Trophoblast cell (in vitro differentiated cells and primary cell): ENCODE measurements at places on chromosomes 2 and 18.

- no peak for DNase-seq
Observed at GRCh38 chr2:200494048-200494447, 15.8 kb downstream of the KCTD18 start.

- DNase-seq = no peak
Observed at GRCh38 chr2:195646424-195646823, 10.6 kb upstream of the SLC39A10 start.

- peak; percentile 9 for DNase-seq
Observed at GRCh38 chr2:232276084-232276732, 102.3 kb upstream of the ALPP start.

DNA sequence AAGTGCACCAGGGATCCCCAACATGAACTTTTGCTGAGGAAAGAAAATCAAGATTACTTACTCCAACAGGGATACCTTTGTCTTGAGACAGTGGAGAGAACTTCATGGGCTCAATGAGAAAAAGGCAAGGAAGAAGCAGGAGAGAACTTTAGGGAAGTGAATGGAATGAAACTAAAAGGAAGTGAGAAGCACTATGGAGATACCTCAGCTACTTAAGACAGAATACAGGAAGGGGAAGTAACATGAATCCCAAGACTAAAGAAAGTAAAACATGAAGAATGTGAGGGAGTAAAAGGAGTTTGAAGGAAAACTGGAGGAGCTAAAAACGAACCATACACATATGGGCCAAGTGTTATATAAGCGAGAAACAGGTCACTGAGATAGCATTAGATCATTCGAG is 32.4 kb upstream of the ACTR3 start:
- DNase-seq = no peak

DNA sequence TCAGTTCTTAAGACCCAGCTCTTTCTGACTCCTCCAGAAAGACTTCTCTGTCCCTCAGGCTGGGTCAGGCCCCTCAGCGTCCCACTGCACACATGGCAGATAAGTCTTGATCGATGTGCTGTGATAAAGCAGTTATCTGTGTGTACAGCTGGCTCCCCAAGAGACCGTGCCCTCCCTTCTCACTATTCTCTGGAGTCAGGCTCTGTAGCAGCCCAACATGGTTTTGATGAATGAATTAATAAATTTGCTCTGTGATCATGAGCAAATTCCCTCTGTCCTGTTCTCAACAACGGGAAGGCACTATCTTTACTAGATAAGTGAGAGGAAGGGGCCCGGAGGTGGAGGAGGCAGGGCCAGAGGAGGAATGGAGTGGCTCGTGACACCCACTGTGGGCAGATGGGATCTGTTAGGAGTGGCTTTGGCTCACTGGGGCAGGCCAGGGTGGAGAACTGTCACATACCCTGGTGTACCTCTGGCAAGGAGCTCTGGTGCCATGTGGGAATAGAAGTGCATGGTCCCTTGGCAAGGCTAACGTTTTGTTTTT is 48.3 kb downstream of the ZFP36L2 start:
- no peak for DNase-seq

GRCh38 chr2:70505613-70506391 is 47.8 kb downstream of the TGFA start:
- no peak for DNase-seq

GRCh38 chr18:9104244-9104901 is 1.9 kb downstream of the NDUFV2 start:
- no peak for DNase-seq

DNA sequence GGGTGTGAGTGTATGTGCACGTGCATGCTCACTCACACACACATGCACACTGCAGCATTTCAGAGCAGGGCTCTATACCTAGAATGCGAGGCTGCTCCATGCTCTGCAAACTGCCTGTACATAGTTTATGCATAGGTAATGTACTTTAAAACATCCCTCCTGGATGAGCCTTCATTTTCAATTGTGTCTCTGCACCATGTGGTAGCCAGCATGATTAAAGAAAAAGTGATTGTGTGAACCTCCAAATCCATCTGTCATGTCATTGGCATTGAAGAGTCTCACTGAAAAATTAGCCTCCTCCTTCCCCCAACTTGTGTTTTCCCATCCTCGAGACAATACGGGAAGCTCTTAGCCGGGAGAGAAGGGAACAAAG is 120.9 kb upstream of the SPATS2L start:
- no peak for DNase-seq

GRCh38 chr2:143160732-143161707 is 31.8 kb downstream of the ARHGAP15 start:
- DNase-seq = no peak

- DNase-seq = peak; percentile 75
Observed at GRCh38 chr18:59718108-59718463, 20.9 kb upstream of the CCBE1 start.

DNA sequence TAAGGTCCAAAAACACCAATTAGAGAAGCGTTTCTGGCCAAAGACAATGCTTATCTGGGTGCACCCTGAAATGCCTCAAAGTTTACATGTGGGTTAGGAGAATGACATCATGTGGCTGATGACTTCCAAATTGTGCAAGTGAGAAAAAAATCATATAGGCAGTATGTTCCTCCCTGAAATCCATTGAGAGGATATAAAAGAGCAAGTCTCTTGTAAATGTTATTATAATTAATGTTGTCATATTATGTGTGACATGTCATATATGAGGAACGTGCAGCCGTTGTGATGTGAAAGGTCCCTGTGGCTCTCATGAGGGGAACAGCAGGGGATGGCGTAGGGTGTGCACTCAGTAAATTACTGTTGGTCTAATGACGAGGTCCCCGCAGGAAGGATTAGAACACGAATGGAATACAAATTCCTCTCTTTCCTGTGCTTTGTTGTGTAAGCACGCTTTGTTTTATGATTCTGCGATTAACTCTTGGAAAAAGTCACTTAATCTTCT is 290.8 kb downstream of the PRKCE start:
- DNase-seq = peak; percentile 8

GRCh38 chr2:166127217-166128155 is at the start of gene SCN1A:
Gene SCN1A, minus strand, starts transcription at chr2:166128020. Its CDS starts 54,399 bp downstream, at chr2:166073621.
- no peak for DNase-seq

GRCh38 chr2:45984366-45984765 is 312.8 kb upstream of the EPAS1 start:
- no peak for DNase-seq

DNA sequence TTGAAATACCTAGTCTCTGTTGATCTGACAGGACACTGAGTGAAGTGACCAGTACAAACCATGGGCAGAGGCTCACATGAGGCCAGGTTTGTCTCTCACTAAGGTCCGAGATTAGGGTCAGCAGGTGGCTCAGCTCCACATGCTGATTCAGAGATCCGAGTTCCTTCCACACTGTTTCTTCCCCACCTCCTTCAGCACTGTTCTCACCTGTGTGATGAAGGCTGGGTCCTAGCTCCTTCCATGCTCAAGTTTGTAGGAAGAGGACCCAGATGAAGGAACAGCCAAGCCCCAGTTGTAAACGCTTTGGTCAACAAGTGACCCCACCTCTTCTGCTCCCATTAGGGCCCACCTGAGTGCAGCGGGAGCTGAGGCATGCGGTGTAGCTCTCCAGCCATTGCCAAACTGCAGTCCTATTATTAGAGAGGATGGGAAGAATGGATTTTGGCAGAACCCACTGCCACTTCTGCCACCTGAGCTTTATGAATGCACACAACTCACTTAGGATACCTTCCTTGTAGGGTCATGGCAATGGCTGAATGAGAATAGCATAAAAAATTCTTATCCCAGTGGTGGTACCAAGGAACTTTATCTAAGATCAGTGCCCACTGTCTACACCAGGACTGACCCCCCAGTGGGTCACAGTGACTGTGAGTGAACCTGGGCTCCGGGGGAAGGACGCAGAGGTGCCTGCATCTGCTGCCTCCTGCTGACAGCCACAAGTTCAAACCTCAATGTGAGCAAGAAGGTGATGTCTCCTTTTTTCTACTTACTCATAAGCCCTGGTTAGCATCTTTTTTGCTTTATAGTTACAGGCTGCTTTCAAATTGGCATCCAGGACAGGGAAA is 324.8 kb upstream of the HS6ST1 start:
- no peak for DNase-seq
